GM12878 (cell line): ENCODE measurements at places on chromosomes 6 and 20. TPM values are rescaled to one million over a fixed set of nuclear protein-coding genes. Genes with fewer than 3 reads are reported as not detected.

DNA sequence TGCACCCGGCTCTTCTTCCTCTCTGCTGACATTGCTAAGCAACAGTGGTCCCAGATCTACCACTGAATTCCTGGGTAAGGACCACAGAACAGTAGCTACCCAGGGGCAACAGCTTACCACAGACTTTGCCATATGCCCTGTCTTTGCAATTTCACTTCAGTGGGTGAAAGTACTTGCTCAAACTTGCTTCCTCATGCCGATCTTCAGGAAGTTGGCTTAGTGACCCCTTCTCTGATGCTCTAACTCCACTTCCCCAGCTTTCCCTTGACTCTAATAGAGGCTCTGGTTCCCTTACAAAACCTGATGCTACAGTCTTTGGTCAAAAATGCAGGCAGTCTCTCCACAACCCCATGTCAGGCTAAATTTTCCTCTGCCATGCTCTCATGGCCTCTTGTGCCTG, 3.3 kb upstream of the TAAR5 start:
- H3K4me3 ChIP-seq: no peak overlapping the region
- H3K27me3 ChIP-seq: no peaks in the 10 kb centered on the region
- H3K36me3 ChIP-seq: no peaks in the 10 kb centered on the region
- DNase-seq: no peak
- H3K4me1 ChIP-seq: no peaks in the 10 kb centered on the region
- no peak overlapping the region for H3K27ac ChIP-seq

DNA sequence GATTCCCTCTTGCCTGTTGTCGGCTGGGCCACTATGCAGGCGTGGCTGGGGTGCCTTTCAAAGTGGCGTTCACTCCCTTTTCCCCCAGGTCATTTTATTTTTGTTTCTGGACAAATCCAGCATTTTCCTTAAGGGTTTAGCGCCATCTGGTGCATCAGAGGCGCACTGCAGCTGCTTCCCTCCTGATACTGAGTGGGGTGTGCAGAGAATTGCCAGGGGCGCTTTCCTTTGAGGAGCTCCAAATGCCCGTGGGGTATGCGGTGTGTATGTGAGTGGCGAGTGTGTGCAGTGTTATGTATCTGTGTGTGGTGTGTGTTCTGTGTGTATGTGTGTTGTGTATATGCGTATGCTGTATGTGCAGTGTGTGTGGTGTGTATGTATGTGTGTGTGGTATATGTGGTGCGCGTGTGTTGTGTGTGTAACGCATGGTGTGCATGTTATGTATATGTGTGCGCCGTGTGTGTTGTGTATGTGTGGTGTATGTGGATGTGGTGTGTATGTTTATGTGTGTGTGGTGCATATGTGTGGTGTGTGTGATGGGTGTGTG, 100.1 kb upstream of the AGPAT4 start:
- H3K36me3 ChIP-seq: no peaks in the 10 kb centered on the region
- no peak for DNase-seq
- H3K27me3 ChIP-seq: no peaks in the 10 kb centered on the region
- no peaks in the 10 kb centered on the region for H3K4me1 ChIP-seq
- no peak overlapping the region for H3K4me3 ChIP-seq
- H3K27ac ChIP-seq: no peak overlapping the region

DNA sequence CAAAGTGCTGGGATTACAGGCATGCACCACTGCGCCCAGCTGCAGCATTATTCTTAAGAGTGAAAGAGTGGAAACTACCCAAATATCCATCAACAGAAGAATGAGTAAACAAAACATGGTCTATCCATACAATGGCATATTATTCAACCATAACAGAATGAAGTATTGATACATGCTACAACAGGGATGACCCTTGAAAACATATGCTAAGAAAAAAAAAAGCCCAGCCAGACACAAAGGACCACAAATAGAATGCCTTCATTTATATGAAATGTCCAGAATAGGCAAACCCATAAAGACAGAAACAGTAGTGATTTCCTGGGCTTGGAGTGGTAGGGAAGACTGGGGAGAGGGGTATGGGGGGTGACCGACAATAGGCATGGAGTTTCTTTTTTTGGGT, 7.1 kb downstream of the TUBB2B start:
- no peaks in the 10 kb centered on the region for H3K36me3 ChIP-seq
- no peaks in the 10 kb centered on the region for H3K4me1 ChIP-seq
- no peak overlapping the region for H3K4me3 ChIP-seq
- DNase-seq: no peak
- no peak overlapping the region for H3K27ac ChIP-seq

Gene COL10A1
- not detected in 2 replicates for total RNA-seq

- H3K36me3 ChIP-seq: no peaks in the 10 kb centered on the region
- no peak overlapping the region for H3K27ac ChIP-seq
- H3K4me3 ChIP-seq: no peak overlapping the region
- DNase-seq: no peak
- H3K27me3 ChIP-seq: no peaks in the 10 kb centered on the region
- no peaks in the 10 kb centered on the region for H3K4me1 ChIP-seq
Measured at GRCh38 chr6:154648188-154648887, 84.9 kb upstream of the SCAF8 start.

GRCh38 chr6:18245642-18246041, 18.7 kb downstream of the DEK start:
- H3K4me3 ChIP-seq: no peak overlapping the region
- no peaks in the 10 kb centered on the region for H3K27me3 ChIP-seq
- H3K36me3 ChIP-seq: peaks cover 49% of the 10 kb centered on the region
- no peak overlapping the region; the same call in 1 of the 2 replicates for H3K27ac ChIP-seq
- peaks cover 7% of the 10 kb centered on the region for H3K4me1 ChIP-seq
- no peak for DNase-seq

Gene KIZ
- 6.8 and 11.4 TPM in 2 replicates for total RNA-seq

DNA sequence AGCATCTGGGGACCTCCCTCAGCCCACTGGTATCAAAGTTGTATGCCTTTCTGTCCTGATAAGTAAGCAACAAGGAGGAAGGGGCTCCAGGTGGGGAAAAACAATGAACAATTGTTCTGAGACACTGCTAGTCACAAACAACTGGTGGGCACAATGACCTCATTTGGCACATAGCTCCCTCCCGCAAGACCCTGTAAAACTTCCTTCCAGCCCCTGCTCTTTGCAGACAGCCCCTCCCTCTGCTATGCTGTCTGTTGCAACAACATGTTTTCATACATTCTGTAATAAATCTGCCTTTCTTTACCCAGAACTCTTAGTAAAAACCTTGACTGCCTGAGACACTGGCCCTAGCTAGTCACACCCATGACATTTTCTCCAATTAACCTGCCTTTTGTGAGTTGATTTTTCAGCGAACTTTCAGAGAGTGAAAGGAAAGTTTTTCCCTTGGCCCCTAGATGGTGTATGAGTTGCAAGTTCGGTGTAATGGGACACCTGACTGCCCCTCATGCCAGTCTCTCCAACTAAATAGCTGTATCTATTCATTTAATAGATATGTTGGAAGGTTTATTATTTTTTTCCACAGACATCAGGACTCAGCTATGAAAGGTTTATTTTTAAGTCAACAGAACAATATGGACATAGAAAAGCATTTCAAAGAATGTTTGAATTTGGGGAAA, 142.3 kb upstream of the SLC22A16 start:
- H3K4me3 ChIP-seq: no peak overlapping the region
- no peaks in the 10 kb centered on the region for H3K27me3 ChIP-seq
- peaks cover 11% of the 10 kb centered on the region for H3K4me1 ChIP-seq
- H3K27ac ChIP-seq: no peak overlapping the region
- peak; percentile 11 for DNase-seq

Gene DNAH8
- total RNA-seq: 0.11 and 0.21 TPM in 2 replicates

Gene ENTPD6
- 40.1 and 45.4 TPM in 2 replicates for total RNA-seq

DNA sequence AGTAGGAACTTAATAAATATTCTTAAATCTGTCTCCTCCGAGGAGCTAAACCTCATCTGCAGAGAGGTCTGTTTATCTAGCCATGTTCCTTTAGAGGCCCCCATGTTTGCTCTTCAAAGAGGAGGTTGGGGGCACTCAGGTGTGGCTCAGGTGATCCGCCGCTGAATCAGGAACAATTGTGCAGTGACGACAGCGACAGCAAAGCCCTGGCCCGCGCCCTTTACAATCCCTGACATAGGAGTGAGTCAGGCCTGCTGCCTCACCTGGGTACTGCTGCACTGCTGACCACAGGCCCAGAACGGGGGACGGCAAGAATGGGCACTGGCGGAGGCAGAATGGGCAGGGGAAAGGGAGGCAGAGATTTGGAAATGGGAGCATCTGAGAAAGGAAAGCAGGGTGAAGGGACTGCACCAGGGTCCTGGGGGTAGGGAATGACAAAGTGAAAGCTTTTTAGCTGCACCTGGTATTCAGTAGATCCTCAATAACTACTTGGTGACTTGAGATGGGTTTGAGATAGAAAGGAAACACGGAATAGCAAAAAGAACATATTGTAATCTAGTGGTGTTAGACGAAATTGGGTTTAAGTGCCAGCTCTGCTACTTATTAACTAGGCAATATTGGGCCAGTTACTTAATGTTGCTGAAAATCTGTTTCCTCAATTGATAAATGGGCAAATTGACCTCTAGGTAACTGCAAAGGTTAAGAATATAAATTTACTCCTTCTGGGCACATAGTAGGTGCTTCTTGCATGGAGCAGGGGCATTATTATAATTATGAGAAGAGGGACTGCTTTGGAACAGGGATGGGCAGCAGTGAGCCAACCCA, 5.4 kb upstream of the IER3 start:
- H3K36me3 ChIP-seq: no peaks in the 10 kb centered on the region
- no peaks in the 10 kb centered on the region for H3K27me3 ChIP-seq
- H3K4me3 ChIP-seq: no peak overlapping the region
- no peaks in the 10 kb centered on the region for H3K4me1 ChIP-seq
- no peak for DNase-seq
- H3K27ac ChIP-seq: no peak overlapping the region

- no peak overlapping the region for H3K4me3 ChIP-seq
- H3K36me3 ChIP-seq: no peaks in the 10 kb centered on the region
- no peaks in the 10 kb centered on the region for H3K27me3 ChIP-seq
- H3K27ac ChIP-seq: no peak overlapping the region
Measured at GRCh38 chr20:6299456-6299855, 176.6 kb upstream of the FERMT1 start.
